ENCODE measurements at places on chromosomes 6 and 20.

DNA sequence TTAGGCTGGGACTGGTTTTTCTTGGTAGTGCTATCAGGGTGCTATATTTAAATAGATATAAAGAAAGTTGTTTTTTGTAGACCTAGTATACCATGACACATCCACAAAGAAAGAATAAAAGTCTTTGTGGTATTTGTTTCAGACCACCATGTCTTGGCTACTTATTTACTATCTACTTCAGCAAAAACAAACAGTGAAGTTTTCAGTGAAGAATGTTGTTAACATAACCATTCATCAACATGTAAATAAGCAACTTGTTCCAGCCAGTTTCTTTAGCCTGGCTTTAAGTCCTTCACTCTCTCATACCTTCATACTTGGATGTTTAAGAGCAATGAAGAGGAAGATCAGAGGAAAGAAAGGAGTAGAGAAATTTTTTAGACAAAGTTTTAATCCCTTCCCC lies 624.1 kb downstream of the CD109 start:
- DNase-seq, result no peak

DNA sequence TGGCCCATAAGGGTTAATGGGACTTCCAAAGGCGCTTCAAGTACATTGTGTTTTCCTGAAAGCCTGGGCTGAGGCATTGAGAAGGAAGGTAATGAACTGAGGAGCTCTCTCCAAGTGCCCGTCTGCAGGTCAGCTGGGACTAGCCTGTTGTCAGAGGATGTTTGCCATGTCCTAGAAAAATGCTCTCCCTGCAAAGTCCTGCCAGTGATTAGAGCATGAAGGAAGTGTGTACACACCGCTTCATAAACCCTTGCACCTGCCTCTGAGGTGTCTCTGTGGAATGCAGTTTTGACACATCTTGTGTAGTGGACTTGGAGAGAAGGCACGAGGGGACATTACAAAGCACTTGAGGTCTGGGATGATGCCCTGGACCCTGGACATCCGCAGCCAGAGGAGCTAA lies 506.7 kb downstream of the KIF16B start:
- DNase-seq, result no peak

GRCh38 chr6:12343440-12344162 lies 53.4 kb downstream of the EDN1 start:
- no peak for DNase-seq

GRCh38 chr6:43277643-43278523 lies 20.2 kb upstream of the SLC22A7 start:
- DNase-seq, result no peak

GRCh38 chr6:102300350-102300749 lies 906.8 kb downstream of the GRIK2 start:
- no peak for DNase-seq

DNA sequence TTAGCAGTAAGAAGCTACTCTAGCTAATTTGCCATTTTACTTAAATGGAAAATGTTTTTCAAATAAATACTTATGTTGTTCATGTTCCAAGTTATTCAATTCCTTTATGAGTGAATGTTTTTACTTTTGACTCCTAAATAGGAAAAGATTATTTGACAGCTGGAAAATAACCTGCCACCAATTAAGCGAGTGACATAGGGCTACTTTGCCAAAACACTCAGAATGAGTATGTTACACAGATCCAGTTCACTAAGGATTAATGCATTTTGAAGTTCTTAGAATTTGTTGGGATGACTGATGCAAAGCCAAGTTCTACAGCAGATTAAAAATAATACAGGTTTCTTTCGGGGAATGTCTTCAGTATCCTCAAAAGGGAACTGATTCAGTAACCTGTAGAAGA lies 144.4 kb downstream of the ADGRG6 start:
- DNase-seq, result no peak

- no peak for DNase-seq
These were observed 128.5 kb downstream of the HFE start for GRCh38 chr6:26215585-26216358.

DNA sequence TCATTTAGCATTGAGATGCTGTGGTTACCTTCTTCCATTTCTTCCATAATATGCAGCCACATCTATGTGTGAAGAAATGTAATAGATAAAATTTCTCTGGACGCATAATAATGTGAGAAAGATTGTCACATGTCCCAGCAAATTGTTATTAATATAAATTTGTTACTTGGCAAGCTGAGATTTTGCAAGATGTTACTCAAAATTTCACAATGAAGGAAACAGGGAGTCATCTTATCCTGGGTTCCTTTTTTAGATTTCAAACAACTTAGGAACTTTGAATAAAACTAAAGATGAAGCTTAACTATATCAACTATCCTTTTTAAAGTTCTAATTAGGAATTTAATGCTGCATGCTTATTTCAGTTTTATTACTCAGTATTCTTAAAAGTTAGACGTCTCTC lies 3.6 kb downstream of the ESR1 start:
- no peak for DNase-seq

- DNase-seq, result no peak
These were observed 408.4 kb downstream of the MAFB start for GRCh38 chr20:40280616-40281015.

DNA sequence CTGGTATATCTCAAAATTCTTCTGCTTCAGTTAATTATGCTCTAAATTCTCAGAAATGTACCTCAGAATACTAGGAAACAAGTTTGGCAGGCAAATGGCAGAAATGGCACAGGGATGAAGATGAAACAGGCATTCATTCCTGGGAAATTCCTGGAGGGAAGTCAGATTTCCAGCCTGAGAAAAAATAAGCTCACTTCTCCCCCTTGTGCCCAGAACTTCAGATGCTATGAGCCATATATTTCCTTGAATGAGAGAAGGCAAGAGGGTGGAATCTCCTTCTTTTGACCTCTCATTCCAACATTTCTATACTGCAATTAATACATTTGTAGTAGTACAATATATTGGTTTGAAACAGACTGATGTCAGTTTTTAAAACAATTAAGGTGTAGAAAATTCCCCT lies 22.8 kb downstream of the RGS17 start:
- DNase-seq, result no peak

DNA sequence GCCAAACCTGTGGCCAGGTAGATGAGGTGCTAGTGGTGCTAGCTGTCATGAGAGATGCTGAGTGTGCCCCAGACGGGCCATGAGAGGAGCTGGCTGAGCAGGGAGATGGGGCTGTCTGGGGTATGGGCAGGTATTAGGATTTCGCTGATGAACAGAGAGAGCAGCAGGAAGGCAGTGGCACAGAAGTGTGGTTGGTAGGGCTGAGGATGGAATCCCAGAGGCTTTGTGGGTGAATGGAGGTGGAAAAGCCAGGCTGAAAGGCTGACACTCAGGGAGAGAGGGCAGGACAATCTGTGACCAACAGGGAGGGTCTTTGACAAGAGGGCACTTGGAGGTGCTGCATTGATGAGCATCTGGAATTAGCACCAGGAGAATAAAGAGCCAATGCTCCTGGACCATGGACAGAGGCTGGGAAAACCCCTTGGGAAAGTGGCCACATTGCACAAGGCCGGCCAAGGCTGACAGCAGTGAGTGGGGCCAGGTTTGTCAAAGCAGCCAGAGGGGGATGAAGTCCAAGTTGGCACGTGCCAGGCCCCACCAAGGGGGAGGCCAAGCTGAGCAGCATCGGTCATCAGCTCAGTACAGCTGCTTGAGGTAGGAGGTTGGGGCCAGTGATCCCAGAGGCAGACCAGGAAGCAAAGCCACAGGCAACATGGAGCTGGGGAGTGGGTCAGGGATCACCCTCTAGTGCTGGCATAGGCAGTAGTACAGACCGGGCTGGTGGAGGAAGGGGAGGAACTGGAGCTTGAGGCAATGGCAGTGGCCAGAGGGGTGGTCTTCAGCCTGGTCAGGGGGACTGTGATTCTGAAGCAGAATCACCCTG lies 19.7 kb upstream of the SGK2 start:
- no peak for DNase-seq

DNA sequence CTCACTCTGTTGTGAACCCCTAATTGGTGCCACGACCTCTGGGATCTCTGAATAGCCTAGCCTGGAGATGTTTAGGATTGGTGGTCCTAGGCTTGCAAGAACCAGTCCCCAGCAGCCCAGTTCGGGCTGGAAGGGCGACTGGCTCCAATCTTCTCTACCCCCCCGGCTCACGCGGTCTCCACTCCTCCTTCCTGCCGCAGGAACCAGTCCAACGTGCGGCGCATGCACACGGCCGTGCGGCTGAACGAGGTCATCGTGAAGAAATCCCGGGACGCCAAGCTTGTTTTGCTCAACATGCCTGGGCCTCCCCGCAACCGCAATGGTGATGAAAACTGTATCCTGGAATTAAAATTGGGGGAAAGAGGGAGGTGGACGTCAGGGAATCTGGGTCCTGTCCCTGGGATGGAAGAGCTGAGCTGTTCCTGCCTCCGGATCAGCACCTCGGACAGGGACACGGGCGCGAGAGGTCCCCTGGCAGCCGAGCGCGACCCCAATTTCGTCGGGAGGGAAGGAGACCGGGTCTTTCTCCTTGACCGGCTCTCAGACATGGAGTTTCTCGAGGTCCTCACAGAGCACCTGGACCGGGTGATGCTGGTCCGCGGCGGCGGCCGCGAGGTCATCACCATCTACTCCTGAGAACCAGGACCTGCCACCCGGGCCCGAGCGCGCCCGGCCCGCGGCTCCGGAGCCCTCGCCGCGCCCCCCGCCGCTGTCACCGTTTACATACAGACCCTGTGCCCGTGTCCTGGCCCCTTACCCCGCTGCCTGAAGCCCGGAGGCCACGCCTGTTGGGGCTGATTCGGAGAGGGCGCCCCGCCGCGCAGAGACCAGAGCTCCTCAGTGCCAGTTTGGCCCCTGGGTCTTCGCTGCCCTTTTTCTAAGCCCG lies 28.2 kb downstream of the SLC12A5 start:
- no peak for DNase-seq

- DNase-seq, result no peak
These were observed 46.4 kb upstream of the SMOC2 start for GRCh38 chr6:168394606-168395005.

- no peak for DNase-seq
These were observed 198.6 kb downstream of the ZDHHC14 start for GRCh38 chr6:157579467-157580031.

DNA sequence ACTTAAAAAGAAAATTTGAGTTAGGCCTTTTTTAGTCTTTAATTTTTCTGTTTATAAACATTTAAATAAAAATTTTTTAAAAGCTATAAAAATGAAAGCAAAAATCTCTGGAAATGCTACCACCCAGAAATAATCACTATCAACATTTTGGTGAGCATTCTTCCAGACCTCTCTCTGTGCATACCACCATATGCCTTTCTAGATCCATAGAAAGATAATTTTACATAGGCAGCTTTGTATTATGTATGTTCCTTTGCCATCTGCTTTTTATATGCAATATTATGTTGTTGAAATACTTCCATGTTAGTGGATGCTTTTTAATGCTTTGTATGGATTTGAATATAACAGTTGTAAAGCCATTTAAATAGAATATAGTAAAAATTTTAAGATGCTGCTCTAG lies 496.7 kb upstream of the HTR1E start:
- no peak for DNase-seq

DNA sequence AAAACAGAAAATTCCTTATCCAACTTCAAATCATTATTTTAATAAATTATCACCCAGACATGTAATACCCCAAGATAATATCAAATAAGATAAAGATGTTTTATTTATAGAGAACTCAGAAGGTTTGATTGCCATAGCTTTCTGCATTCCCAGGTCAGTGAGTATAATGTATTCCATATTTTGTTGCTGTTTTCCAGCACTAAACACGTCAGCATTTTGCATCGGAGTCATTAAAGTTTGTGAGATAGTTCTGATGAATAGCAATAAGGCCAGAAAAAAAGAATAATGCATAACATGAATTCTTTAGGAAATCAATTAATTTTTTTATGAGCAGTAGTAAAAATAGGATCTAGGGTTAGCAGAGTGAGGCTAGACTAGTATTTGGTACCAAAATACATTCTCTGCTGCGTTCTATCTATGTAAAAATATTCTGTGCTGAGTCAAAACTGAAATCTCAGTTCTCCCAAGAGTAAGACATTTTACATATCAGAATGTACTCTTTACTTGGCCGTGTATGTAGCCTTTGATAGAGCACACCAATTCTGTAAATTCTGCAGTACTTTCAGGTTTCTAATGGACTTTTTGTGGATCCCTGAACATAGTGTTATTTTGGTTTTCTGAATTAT lies 269.9 kb upstream of the AGPAT4 start:
- DNase-seq, result no peak

All from anterior cingulate cortex (tissue), 58 donors.